ENCODE measurements at places on chromosomes 7 and 10.

DNA sequence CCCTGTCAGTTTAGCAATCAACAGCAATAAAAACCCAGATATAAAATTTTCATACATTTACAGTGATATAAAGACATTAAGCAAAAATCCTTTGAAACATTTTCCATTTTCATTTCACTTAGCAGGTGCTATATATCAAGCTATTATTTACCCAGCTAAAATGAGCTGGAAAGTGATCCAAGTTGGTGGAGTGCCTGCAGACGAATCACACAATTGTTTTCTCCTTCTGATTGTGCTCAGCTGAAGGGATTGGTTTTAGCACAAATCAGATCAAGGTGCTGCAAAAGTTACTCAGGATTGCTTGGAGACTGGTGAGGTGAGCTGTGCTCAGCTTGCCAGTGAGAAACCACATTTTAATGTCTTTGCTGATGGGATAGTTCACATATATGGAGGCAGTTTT, 138.1 kb downstream of the LRMDA start:
- DNase-seq: no peak

DNA sequence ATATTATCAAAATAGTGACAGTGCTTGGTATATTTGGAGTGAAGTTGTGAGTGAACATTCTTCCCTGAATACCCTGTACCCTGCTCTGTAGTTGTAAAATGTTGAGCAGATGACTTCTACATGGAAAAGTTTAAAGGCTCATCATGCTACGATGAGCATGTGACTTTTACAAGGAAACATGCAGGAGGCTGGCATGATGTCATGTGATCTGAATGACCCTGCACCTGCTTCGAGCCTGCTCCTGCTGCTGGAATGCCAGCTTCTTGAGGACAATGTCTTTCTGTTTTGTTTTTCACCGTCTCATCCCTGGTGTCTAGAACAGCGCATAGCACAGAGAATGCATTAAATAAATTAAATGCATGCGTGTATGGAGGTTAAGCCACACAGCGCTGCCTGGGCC, 5.4 kb upstream of the INPP5A start:
- DNase-seq: no peak

DNA sequence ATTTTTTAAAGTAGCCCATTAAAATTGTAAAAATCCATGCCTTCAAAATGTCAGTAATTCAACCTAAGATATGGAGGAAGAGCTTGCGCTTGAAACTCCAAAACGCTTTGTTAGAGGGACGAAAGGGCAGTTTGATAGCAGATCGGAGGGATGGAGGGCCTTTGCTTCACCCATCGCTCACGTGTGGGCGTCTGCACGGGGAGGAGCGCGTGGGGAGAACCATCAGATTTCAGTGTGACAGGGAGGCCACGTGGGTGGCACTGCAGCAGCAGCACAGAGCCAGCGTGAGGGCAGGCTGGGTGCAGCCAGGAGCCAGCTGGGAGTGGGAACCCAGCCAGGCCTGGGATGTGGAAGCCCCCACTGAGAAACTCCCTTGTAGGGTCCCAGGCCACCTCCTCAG, 325.5 kb downstream of the PAXIP1 start:
- no peak for DNase-seq

- DNase-seq: no peak
Observed at GRCh38 chr7:157379493-157379892, 42.7 kb downstream of the DNAJB6 start.

- no peak for DNase-seq
Observed at GRCh38 chr10:6972226-6972625, 392.1 kb upstream of the PRKCQ start.

- DNase-seq: no peak
Observed at GRCh38 chr7:130505753-130506152, 13.9 kb downstream of the MEST start.

- no peak for DNase-seq
Observed at GRCh38 chr7:147279964-147280374, 1163.4 kb downstream of the CNTNAP2 start.

- no peak for DNase-seq
Observed at GRCh38 chr7:81170291-81170690, 251.4 kb upstream of the SEMA3C start.

GRCh38 chr7:7641129-7641663, 644 bp downstream of the UMAD1 start:
- no peak for DNase-seq

DNA sequence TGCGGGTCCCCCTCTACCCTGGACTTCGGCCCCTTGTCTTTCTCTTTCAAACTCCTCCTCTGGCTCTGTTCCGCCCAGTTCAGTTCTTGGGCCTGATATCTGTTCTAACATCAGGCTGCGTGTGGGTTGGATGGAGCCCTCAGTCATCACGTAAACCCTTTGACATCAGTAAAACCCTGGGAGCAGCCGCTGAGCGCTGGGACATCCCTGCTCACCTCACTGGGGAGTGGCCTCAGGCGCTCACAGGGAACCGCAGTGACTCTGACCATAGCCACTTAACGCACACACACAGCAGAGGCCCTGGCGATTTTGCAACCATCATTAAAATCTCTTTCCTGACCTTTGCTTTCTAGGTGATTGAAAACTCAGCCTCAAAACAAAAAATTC, 113.3 kb downstream of the CYTH3 start:
- DNase-seq: no peak

DNA sequence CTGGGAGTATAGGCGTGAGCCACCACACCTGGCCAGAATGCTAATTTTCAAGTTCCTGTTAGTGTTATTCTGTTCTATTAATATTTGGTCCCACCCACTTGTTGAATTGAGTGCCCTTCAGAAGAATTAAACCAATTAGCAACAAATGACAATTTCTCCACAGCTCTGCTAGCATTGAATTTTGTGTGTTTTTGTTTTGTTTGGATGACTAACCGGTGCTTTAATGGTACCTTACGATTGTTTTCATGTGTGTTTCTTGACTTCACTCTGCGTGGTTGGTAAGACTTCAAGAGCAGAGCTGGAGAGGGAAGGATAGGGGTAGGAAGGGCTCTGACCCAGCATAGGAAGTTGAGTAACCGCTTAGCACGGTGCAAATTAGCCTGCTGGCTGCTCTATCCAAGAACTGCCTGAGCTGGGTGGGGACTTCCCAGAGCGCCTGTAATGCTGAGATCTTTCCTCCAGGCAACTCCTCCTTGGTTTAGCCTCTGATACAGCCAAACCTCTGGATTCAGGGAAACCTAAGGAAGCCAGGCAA, 4.6 kb downstream of the ARPC1B start:
- DNase-seq: no peak

DNA sequence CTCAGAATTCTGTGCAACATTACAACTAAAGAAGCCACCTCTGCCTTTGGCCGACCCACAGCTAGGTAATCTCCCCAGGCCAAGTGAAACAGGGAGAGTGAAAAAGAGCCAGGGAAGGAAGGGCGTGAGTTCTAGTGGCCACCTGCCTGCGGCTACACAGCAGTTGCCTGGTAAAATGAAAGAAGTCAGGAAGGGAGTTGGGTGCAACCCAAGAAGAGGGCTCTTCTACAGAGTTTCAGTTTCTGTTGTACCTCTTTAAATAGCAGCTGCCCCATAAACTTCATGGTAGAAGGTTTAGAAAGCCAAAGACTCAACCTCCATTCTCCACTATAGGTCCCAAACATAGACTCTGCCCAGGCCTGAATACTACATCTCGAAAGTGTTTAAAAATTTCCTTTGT, 76.2 kb upstream of the TMEM168 start:
- no peak for DNase-seq

- DNase-seq: no peak
Observed at GRCh38 chr10:130905921-130906320, 405.6 kb downstream of the TCERG1L start.

DNA sequence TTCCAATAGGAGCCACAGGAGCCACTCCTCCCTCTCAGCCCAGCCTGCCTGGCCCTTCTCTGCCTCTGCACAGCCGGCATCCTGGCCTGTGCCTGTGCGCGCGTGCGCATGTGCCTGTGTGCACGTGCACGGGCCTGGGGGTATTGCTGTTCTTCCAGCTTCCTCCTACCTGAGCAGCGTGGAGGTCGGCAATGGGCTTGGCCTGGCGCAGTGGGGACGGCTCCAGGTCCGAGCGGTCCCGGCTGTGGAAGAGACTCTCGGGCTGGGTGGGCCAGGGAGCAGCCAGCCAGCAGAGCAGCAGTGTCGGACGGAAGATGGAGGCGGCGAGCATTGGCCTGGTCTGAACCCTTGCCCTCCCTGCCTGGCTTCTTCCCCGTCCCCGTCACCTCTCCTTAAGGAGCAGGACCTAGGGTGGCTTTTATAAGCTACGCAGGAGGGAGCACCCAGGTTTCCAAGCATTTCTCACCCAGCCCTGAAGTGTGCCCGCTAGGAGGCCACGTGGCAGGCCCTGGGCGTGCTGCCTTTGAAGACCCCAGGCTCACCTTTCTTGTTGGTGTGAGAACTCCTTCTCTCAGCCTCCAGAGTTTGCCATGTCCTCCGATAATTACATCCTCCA, at the start of gene MMP21:
Gene MMP21, minus strand, starts transcription at position 331 of the 616 bp plus-strand sequence. Its CDS starts 0 bp downstream, at position 331.
- no peak for DNase-seq

DNA sequence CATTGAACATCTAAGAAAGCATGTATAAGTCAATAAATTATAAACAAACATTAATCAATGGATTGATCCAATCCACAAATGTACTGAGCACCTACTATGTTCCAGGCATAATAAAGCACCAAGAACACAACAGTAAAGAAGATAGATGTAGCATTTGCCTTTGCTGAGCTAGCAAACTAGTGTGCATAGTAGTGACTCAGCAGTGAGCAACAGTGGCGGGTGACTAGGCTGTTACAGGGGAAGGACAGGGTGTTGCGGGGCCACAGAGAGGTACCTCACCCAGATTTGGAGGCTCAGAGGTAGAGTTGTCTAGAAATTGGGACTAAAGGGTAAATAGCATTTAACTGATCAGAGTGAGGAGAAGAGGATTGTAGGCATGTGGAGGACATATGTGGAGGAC, 83.6 kb downstream of the NXPH1 start:
- DNase-seq: no peak

GRCh38 chr10:73771722-73772280, 10.0 kb upstream of the CHCHD1 start:
- DNase-seq: no peak

DNA sequence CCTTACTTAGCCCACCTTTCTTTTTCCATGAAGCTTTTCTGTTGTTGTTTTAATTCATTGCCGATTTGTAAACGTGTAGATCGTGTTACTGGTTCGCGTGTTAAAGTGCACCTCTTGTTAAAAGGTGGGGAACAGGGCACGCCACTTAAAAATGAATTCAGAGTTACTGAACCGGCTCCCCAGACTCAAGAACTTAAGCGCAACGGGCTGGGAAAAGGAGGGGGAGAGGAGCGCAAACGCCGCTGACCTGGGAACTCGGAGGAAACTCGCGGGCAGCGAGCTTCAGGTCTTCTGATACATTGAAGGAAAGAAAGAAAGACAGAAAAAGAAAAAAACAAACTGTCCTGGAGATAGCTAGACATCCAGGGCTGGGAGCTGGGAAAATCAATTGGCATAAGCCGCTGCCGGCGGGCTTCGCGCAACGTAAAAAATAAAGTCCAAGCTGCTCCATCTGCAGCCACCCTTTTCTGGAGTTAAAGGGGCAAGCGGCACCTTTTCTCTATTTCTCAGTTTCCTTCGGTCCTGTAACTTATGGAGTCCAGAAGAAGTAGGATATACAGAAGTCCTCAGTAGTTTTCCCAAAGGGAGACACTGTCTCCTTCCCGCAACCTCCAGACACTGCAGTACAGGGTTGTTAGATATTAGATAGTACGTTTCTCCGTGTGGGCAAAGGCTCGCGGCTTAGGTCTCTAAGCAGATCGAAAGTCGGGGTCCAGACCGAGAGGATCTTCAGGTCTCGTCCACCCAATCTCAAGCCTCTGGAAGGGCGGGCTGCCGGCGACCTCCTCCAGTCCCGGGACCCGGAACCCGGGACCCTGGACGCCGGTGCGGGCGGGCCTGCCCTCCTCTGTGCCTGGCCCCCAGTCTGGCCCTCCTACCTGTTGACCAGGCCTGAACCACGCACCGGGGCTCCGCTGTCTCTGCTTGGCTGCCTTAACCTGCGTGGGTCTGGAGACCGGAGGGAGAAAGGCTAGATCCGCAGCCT, 1.8 kb upstream of the DLX6 start:
- DNase-seq: no peak

- DNase-seq: no peak
Observed at GRCh38 chr10:50392966-50393718, 141.8 kb upstream of the ASAH2 start.

DNA sequence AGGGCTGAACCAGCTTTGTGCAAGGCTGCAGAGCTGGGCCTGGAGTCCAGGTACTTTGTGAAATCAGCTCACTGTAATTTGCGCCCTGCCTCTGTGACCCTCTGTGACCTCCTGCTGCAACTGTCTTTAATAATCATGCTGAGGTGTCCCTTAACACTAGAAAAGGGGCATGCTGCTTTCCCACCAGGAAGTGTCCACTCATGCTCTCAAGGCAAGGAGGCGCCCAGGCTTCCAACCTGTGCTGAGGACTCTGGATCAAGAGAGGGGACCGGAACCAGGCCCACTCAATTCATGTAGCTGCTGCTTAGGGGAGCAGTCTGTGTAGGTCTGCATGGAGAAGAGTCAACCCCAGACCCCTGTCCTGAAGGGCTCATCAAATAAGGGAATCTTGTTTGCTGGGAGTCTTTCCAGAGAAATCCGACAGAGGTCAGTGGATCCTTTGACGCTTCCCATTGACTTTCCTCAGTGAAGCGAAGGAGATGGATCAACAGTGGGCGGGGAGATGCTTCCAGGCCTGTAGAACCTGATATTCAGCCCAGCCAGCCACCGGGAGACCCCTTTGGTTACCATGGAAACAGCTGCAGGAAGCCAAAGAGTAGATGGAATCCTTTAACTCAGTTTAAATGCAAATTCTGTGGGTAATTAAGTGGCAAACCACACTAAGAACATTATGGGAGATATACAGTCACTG, 945.9 kb downstream of the GRID1 start:
- no peak for DNase-seq

GRCh38 chr7:128703609-128704241, 31.6 kb downstream of the GARIN1A start:
- DNase-seq: no peak

DNA sequence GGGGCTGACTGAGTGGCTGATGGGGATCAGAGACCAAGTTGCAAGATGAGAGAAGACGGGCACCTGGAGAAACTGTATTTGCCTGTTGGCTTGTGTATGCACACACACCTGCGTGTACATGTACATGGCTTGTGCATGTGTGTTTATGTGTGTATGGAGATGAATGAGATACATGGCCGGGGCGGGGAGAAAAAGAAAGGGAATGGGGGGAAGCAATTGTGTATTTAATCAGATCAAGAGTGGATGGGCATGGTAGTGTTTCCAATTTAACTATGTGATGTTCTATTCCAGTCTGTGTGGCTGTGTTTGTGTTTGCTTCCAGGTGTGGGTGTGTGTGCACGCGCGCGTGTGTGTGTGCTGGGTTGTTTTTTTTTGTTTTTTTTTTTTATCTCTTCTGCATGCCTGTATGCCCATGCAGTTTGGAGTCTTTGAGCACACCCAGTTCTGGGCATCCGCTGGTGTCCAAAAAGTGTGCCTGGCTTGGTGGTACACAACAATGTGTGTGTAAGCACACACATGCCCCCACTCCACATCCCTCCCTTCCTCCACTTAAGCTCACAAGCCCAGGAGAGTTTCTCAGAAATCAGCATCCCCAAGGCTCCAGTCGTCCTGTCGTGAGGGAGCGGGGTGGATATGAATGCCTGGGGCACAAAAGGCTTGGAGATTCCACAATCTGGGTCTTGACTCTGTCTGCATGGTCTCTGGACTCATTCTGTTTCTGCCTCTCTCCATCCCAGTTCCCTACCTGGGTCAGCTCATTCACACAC, 2.5 kb upstream of the VGF start:
- no peak for DNase-seq

All from activated naive CD4-positive, alpha-beta T cell (primary cell).